ENCODE measurements at places on chromosomes 1 and 21. TPM values are rescaled to one million over a fixed set of nuclear protein-coding genes. Genes with fewer than 3 reads are reported as not detected.

DNA sequence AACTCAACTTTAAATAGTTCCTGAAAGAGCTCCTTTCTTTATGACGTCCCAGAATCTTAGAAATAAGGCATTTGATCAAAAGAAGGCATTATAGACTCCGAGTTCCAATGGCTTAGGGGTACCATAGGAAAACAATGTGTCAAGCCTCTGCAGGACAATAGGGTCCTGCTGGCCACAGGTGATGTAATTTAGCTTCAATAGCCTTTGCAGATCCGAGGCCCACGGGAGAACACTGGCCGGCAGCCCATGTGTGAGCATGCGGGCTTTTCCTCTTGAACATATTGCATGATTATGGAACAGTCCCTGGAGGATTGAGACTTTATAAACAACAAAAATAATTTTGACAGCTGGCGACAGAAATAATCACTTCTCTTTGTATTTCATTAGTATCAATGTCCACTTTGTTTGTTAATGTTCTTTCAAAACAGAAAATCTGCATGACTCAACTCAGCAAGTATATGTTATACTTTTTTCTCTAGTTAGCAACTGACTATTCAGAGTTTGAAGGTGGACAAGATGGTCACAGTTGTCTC lies 49.0 kb upstream of the NR5A2 start:
- DNase-seq = no peak

DNA sequence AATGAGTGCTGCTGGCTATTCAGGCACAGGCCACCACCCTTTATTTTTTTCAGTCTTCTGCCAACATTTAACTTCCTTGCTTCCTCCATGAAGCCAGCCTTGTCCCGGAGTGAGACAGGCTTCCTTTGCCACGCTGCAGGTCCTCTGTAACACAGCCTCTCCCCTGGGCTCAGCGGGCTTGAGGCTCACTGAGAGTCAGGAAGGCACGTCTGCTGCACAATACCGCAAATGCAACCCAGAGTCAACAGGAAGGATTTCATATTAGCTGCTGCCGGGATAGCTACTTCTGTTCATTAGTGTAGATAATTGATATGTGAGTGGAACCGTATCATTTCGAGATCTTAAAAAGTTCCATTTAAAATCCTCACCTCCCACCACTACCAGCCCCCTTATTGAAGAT lies 22.5 kb downstream of the MYOG start:
- no peak for DNase-seq

GRCh38 chr1:228177721-228178710 lies 12.4 kb downstream of the IBA57 start:
- no peak for DNase-seq

DNA sequence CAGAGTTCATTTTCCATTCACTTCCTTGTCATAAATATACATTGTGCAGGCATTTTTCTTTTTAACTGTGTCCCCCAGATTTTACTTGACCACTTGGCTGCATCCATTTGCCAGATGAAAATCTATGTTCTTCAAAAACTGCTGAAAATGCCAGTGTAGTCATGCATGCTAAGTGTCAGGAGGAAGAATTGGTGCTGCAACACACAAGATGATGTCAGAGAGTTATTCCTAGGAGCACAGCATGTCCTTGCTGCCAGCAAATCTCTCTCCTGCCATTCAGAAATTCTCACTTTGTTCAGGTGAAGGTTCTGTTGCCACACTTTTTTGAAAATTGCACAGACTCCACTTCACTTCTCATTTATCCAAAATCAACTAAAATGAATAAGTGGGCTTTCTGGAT lies 106.4 kb upstream of the MAGI3 start:
- DNase-seq = no peak

Gene IGSF5
- not detected for total RNA-seq

Gene ORC1
- 9.9 TPM for total RNA-seq
